ENCODE measurements at places on chromosomes 5 and 9.

- DNase-seq = no peak
These were observed 7.7 kb downstream of the SLC2A8 start for GRCh38 chr9:127404631-127405030.

GRCh38 chr5:17405976-17406375 lies 92.1 kb upstream of the TAF11L2 start:
- DNase-seq = no peak

DNA sequence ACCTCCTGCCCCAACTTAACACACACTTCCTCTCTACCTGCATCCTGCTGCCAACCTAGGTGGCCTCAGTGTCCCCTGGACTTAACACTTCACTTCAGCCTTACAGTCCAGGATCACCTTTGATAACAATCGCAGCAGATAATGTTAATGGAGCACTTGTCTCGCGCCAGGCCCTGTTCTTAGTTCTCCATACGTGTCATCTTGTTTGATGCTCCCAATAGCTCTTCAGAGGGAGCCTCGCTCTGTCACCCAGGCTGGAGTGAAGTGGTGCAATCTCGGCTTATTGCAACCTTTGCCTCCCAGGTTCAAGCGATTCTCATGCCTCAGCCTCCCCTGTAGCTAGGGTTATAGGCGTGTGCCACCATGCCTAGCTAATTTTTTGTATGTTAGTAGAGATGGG lies 62.7 kb upstream of the SHB start:
- no peak for DNase-seq

GRCh38 chr5:137372016-137372772 lies 126.9 kb downstream of the SPOCK1 start:
- DNase-seq = no peak

DNA sequence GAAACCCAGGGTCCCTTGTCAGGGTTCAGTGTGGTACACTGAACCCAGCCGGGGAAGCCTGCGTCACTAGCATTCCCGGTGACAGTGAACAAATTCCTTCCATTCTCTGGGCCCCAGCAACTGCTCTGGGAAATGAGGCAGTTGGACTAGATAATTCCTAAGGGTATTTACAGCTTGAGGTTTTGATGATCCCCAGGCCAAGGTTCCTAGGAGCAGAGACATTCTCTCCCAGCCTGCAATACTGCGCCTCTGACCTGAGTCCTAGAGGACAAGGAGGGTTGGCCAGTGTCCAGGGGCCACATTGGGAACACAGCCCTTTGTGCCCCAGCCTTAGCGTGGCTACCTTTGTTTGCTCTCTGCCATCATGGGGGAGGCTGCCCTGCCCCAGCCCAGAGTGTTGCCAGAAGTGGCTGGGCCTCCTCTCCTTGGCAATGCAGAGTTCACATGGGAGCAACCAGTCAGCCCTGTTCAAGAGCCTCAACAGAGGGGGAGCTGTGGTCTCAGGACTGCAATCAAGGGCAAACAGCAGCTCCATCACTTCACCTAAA lies 178.2 kb downstream of the SEC61B start:
- DNase-seq = no peak

GRCh38 chr9:117103438-117104110 lies 311.3 kb downstream of the ASTN2 start:
- DNase-seq = no peak

- DNase-seq = no peak
These were observed 2.2 kb downstream of the DCP2 start for GRCh38 chr5:112978836-112979235.

- no peak for DNase-seq
These were observed 33.1 kb upstream of the HTR4 start for GRCh38 chr5:148687427-148687826.

DNA sequence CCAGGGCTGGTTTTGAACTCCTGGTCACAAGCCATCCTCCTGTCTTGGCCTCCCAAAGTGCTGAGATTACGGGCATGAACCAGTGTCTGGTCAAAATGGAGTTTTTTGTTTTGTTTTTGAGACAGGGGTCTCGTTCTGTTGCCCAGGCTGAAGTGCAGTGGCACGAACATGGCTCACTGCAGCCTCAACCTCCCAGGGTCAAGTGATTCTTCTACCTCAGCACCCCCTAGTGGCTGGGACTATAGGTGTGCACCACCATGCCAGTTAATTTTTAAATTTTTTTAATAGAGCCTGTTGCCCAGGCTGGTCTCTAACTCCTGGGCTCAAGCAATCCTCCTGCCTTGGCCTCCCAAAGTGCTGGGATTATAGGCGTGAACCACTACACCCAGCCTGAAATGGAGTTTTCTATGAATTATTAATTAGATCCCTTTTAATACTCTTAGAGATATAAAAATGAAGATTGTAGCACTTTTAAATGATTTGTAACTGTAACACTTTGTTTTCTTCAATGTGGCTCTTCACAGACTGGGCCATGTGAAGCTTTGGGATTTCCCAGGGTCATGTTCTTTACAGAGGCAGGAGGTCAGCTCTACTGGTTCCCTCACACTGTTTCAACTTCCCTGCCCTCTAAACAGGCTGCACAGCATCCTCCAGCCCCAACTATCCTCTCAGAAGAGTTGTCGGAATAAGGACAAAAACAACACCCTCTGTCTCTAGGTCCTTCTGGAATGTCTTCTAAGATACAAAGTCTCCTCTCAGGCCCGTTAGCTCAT lies 32.7 kb upstream of the SPARC start:
- DNase-seq = peak; percentile 61

DNA sequence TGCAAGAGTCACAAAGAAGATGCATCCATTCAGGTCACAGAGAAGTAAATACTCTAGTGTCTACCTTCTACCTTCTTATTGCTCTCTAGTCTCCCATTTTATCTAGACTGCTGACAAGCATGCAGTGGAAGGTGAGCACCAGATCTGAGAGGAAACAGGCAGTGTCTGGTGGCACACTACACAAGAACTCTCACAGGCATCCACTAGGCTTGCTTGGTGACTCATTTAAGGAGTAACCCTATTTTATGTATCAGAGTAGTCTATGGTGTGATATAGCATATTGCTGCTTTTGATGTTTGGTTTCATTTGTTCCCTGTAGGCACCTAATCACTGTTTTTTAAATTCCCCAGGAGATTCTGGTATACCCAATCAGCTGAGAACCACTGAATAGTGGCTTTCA lies 1.6 kb upstream of the THBS4 start:
- no peak for DNase-seq

Data from aorta (tissue), 5 donors.